ENCODE measurements at places on chromosomes 4 and X.

- DNase-seq, result no peak
These were observed 512.2 kb downstream of the FSTL5 start for GRCh38 chr4:161651586-161651985.

DNA sequence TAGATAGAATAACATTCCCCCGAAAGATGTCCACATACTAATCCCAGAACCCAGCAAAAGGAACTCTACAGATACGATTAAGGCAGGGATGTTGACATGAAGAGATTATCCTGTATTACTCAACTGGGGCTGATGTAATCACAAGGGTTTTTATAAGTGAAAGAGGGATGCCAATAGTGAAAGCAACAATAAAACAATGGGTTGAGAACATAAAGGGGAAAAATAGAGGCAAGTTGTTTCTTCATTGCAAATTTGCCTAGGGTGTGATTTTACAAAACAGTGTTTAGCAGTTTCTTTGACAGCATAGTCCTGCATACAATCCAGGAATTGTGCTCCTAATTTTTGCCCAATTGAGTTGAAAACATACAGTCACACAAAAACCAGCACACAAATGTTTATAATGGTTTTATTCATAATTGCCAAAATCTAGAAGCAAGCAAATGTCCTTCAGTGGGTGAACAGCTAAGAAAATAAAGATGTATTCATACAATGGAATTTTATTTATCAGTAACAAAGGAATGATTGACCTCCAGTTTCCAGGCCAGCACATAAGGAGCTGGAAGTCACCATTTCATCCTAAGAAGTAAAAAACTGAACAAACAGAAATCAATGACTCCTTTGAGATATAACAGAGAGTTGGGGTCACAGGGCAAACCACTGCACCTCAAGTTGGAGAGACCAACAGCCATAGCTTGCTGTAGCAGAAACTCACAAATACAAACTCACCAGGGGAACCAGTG lies 107.2 kb downstream of the CENPC start:
- DNase-seq, result peak; percentile 19

- DNase-seq, result no peak
These were observed 98.6 kb downstream of the RBM47 start for GRCh38 chr4:40530961-40531635.

DNA sequence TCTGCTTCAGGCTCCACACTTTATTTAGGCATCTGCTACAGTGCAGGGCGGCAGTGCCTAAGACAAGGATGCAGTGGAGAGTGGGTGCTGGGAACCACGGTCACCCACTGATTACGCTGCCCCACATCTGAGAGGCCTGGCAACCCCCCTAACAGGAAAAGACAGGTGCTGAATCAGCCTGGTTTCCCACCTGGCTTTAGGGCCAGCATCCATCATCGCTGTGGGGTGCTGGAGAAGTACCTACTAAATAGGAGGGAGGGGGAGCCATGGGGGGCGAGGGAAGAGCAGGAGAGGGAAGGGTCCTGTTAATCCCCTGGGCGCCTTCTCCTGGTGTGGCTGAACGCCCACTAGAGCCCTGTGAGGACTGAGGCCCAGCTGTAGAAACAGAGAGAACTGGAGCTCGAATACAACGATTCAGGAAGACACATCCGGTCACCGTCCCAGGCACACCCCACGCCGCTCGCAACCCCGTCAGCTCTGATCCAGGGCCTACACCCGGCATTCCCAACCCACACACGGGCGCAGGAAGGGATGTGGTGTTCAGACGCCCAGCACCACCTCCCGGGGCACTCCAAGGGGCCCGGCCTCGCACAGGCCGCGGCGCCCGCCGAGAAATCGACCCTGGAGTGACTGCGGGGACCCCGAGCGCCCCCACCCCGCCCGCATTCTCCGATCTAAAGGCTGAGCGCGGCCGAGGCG lies 554 bp downstream of the DCTD start:
- peak; percentile 56 for DNase-seq

GRCh38 chr4:67393699-67394281 lies 151.5 kb downstream of the CENPC start:
- DNase-seq, result peak; percentile 6

GRCh38 chrX:119685225-119686066 lies 7.5 kb downstream of the SEPTIN6 start:
- no peak for DNase-seq

DNA sequence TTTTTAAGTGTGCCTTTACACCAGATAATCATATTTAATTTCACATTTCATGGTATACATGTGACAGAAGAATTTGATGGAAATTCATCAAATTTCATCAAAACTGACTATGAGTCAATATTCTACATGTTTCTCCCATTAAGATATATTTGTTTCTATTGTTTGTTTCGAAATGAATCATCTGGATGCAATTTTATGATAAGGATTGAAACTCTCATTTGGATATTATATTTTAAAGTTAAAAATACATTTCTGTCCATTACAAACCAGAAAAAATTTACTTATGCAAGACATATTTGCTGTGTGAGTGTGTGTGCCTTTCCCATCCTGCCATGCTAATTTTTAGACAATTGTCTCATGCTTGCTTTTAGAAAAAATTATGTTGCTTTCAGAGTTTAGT lies 52.2 kb downstream of the SULT1B1 start:
- DNase-seq, result no peak

DNA sequence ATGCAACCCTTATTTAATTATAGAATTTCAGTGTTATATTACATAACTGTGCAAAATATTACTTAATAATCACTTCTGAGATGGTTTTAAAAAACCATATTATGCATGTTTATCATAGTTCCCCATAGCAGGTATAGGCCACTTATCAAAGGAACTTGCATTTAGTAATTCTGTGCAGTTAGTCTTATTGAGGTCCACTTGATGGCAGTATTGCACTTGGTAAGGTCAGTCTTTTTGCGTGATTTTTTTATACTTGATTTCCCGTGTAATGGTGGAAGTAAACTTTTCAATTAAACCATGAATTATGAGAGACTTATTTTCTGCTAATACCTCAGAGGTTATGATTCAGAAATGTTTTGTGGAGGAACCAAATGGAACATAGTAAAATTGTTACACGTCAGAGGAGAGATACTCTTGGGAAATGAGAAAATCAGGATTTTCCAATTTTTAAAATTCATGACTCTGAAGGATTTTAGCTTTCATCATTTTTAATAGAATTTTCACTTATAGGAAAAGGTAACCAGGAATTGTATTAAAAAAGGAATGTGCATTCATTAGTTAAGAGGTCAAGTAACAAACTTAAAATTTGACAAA lies 230.0 kb downstream of the CCSER1 start:
- DNase-seq, result peak; percentile 7

GRCh38 chr4:21507439-21507838 lies 441.1 kb downstream of the KCNIP4 start:
- DNase-seq, result no peak

Data from GM04504 (cell line).